Mesothelial cell of epicardium (in vitro differentiated cells): ENCODE measurements at places on chromosomes 3 and 15.
A peak's percentile ranks its signal among the peaks of the same experiment; 100 is the strongest.

GRCh38 chr3:129992781-129993180 lies 18.3 kb downstream of the TRH start:
- H3K4me1 ChIP-seq, result peaks cover 13% of the 10 kb centered on the region
- peaks cover 53% of the 10 kb centered on the region for H3K27me3 ChIP-seq
- no peak for DNase-seq
- H3K27ac ChIP-seq, result no peak overlapping the region
- no peaks in the 10 kb centered on the region for H3K36me3 ChIP-seq

DNA sequence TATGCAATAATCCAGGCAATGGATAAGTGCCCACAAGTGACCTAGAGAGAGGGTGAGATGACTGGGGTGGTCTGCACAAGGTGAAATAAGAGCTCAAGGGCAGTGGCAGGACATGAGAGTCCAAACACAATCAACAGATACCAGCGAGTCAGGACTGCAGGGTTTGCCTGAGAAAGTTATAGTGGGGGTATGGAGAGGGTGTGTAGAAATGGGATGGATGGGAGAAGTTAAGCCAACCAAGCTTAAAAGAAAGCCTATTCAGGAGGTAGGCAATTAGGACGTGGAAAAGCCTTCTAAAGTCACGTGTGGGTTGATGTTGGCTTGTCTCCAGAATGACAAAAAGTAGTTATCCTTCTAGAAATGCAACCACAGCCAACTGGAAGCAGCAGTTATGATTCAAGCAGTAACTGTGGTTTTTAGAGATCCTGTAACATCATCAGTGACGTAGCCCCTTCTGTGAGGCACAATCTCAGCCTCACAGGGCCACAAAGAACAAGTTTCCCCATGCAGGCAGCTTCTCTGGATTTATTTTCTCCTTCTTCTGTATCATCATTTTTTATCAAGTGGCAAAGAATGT lies 56.1 kb downstream of the FAM174B start:
- no peak for DNase-seq
- H3K36me3 ChIP-seq, result no peaks in the 10 kb centered on the region
- no peak overlapping the region for H3K27ac ChIP-seq
- peaks cover 4% of the 10 kb centered on the region for H3K27me3 ChIP-seq
- peaks cover 20% of the 10 kb centered on the region for H3K4me1 ChIP-seq

- peaks cover 12% of the 10 kb centered on the region for H3K36me3 ChIP-seq
- no peak for DNase-seq
- H3K4me3 ChIP-seq, result no peak overlapping the region
Measured at GRCh38 chr15:44550256-44550655, 13.3 kb downstream of the EIF3J start.

- H3K4me1 ChIP-seq, result peaks cover 34% of the 10 kb centered on the region
- no peak overlapping the region for H3K4me3 ChIP-seq
- no peaks in the 10 kb centered on the region for H3K27me3 ChIP-seq
- peak overlapping the region; percentile 80 for H3K27ac ChIP-seq
Measured at GRCh38 chr3:129345971-129346370, 67.3 kb downstream of the HMCES start.

DNA sequence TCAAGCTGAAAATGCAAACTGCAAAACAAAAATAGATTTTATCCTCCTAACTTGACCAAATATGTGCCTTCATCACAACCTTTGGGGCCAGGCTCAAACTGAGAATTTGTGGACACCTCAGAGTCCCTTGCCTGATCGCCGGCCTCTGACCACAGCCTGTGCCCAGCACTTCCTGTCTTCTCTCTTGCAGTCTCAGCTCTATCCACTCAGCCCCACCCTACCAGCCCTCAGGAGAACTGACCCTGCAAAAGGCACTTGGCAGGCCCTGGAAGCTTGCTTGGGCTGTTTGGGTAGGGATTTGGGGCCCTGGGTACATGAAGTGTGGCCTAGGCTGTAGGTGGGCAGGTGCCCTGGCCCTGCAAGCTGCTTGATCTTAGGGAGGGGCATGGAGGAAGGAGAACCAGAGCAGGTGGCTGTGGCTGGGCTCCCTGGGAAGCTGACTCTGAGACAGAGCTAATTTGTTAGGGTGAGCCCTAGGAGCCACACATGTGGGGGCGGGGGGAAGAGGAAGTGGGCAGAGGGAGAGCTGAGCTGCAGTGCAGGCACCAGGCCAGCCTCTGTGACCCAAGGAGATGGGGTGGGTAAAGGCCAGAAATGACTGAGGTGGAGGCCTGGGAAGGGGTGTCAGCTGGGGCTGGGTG lies 8.6 kb downstream of the CLEC3B start:
- DNase-seq, result no peak
- peak overlapping the region; percentile 22 for H3K4me3 ChIP-seq
- no peak overlapping the region for H3K27ac ChIP-seq

- H3K27me3 ChIP-seq, result no peaks in the 10 kb centered on the region
- no peak for DNase-seq
- peaks cover 30% of the 10 kb centered on the region for H3K36me3 ChIP-seq
- H3K27ac ChIP-seq, result peak overlapping the region; percentile 98
Measured at GRCh38 chr3:56591262-56591661, 34.3 kb downstream of the CCDC66 start.

GRCh38 chr3:2677501-2677900 lies 432.7 kb downstream of the IL5RA start:
- no peaks in the 10 kb centered on the region for H3K36me3 ChIP-seq
- peaks cover 6% of the 10 kb centered on the region for H3K4me1 ChIP-seq
- H3K4me3 ChIP-seq, result no peak overlapping the region
- H3K27ac ChIP-seq, result no peak overlapping the region
- DNase-seq, result no peak
- no peaks in the 10 kb centered on the region for H3K27me3 ChIP-seq

DNA sequence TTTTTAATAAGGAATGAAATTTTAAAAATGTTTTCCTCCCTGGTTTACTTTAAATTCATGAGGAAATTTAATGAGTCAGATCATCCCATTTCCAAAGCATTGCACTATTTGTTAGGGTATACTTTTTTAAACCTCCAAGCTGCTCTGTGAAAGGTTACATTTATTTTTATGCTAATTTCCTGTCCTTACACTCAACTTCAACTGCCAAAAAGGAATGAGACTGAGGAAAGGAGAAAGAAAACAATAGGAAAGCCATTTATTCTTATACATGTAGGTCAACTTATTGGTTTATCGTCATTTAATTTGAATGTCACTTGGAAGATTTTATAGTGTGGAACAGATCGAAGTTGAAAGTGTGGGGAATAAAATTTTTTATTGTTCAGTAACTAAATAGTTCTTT lies 104.1 kb downstream of the ALCAM start:
- peaks cover 3% of the 10 kb centered on the region for H3K36me3 ChIP-seq
- peaks cover 24% of the 10 kb centered on the region for H3K4me1 ChIP-seq
- no peak for DNase-seq
- no peaks in the 10 kb centered on the region for H3K27me3 ChIP-seq
- H3K4me3 ChIP-seq, result no peak overlapping the region
- peak overlapping the region; percentile 26 for H3K27ac ChIP-seq

- no peaks in the 10 kb centered on the region for H3K36me3 ChIP-seq
- no peak overlapping the region for H3K27ac ChIP-seq
- DNase-seq, result no peak
- no peaks in the 10 kb centered on the region for H3K4me1 ChIP-seq
Measured at GRCh38 chr15:48315041-48315440, 16.2 kb upstream of the DUT start.

DNA sequence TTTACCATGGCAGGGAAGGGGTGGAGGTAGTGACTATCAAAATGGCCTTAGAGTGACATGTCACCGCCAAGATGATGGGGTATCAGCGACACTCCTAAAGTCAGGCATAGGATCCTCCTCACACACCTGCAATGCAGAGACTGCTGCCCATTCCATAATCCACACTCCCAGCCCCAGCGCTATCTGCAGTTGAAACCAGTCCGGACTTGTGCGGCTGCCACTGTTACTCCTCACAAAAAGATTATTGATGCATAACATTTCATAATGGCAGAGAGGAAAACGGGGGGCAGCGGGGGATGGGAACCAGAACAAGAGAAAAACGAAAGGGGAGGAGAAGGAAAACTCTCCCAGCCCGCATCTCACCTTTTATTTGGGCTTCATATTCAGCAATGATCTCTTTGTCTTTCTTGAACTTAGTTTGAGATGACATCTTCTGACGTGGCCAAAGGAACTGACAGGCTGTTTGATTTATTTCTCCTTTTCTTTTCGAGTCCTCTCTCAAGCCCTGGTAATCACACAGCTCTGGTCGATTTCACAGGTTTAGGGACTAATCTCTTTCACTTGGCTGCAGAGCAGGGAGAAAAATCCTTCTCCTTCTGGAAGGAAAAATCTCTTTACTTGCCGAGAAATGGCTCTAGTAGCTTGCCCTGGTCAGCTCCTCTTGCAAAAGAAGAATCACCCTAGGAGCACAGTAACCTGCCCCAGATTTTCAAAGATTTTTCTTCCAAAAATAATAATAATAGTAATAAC lies 749 bp downstream of the SRGAP3 start:
- peak; percentile 50 for DNase-seq
- H3K27ac ChIP-seq, result peak overlapping the region; percentile 82
- no peaks in the 10 kb centered on the region for H3K36me3 ChIP-seq
- H3K4me1 ChIP-seq, result peaks cover 79% of the 10 kb centered on the region

DNA sequence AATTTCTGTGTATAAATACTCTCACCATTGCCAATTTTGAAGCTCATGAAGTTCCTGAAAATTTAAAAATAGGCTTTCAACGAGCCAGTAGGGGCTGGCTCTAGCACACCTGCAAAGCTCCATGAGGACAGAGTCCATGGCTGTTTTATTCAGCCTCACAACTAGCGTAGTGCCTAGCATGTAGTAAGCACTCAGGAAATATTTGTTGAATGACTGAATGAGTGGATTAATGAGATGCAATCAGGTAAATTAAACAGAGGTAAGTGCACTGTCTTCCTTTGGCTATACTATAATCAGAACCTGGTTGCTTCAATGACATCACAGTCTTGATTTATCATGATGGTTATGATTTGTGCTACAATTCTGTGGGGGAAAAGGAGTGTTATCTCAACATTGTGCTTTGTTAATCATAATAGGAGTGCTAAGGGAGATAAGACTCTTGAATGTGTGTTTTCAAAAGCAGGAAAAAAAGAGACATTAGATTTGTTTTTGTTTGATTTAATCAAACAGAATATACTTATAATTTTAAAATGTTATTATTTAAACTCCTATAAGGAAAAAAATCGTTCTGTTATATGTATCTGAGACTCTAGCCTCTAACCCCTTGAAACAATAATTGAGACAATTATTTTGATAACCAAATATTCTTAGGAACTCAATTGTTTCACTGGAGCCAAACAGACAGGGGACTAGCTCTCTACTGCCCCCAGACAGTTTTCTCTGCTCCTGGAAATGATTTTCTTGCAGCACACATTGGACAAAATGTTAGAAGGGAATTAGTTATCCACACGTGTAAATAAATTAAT lies 171.7 kb upstream of the ATP11B start:
- H3K27me3 ChIP-seq, result peaks cover 29% of the 10 kb centered on the region
- H3K27ac ChIP-seq, result no peak overlapping the region
- H3K4me3 ChIP-seq, result no peak overlapping the region

GRCh38 chr3:153840487-153840886 lies 280.7 kb upstream of the ARHGEF26 start:
- H3K27me3 ChIP-seq, result peaks cover 7% of the 10 kb centered on the region
- DNase-seq, result no peak
- no peaks in the 10 kb centered on the region for H3K4me1 ChIP-seq
- H3K36me3 ChIP-seq, result no peaks in the 10 kb centered on the region
- H3K4me3 ChIP-seq, result no peak overlapping the region
- H3K27ac ChIP-seq, result no peak overlapping the region

GRCh38 chr3:129254536-129255230 lies 5.3 kb downstream of the COPG1 start:
- H3K4me3 ChIP-seq, result no peak overlapping the region
- H3K36me3 ChIP-seq, result peaks cover 49% of the 10 kb centered on the region
- H3K27ac ChIP-seq, result no peak overlapping the region
- H3K27me3 ChIP-seq, result no peaks in the 10 kb centered on the region
- H3K4me1 ChIP-seq, result peaks cover 8% of the 10 kb centered on the region
- no peak for DNase-seq

DNA sequence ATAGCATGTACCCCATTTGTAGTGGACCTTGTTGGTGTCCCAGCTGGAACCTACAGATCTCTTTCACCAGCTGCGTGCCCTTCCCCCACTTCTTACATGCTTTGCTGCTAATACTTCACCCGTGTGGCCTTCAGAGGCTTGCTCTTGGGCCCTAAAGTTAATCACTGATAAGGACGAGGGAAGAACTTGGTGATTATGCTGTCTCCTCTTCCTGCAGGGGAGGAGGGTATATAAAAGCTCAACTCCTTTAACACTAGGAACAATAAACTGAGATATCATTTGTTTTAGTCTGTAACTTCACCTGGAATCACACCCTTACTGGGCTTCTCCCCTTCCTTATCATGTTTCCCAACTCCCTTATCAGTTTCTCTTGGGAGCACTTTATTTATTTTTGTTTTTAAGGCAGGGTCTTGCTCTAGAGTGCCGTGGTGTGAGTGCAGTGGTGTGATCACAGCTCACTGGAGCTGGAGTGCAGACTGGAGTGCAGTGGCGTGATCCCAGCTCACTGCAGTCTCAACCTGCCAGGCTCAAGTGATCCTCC lies 43.2 kb upstream of the PIK3R4 start:
- H3K27ac ChIP-seq, result no peak overlapping the region
- no peak for DNase-seq
- no peak overlapping the region for H3K4me3 ChIP-seq
- H3K36me3 ChIP-seq, result no peaks in the 10 kb centered on the region
- H3K27me3 ChIP-seq, result peaks cover 60% of the 10 kb centered on the region

GRCh38 chr3:138862924-138863775 lies 28.4 kb upstream of the PIK3CB start:
- no peaks in the 10 kb centered on the region for H3K36me3 ChIP-seq
- H3K27ac ChIP-seq, result peak overlapping the region; percentile 16
- no peak for DNase-seq
- no peaks in the 10 kb centered on the region for H3K27me3 ChIP-seq
- H3K4me1 ChIP-seq, result peaks cover 14% of the 10 kb centered on the region
- no peak overlapping the region for H3K4me3 ChIP-seq

DNA sequence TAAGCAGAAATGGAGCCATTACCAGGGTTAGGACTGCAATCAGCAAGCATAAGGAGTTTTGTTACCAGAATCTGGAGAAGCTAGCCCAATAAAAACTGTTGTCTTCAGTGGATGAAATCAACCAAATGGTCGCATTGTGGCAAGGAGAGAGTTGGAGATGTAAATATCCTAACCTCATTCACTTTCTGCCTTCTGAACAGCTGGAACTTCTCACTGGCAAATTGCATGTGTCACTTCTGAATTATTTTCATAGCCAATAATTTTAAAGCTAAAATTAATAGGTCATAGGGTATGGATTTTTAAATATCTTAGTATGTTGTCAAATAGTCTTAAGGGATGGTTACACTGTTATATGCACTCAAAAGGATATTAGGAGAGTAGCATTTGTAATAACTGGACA lies 121.6 kb downstream of the SUCNR1 start:
- no peaks in the 10 kb centered on the region for H3K4me1 ChIP-seq
- no peaks in the 10 kb centered on the region for H3K36me3 ChIP-seq
- no peaks in the 10 kb centered on the region for H3K27me3 ChIP-seq
- no peak overlapping the region for H3K4me3 ChIP-seq
